ENCODE measurements at places on chromosomes 7 and 10. TPM values are rescaled to one million over a fixed set of nuclear protein-coding genes. Genes with fewer than 3 reads are reported as not detected.

PRKCQ gene
- total RNA-seq = 1.3 TPM

UPK3BL1 gene
- 21.9 TPM for total RNA-seq

KNDC1 gene
- total RNA-seq = 7.4 TPM

IGFBP1 gene
- total RNA-seq = not detected

ERVW-1 gene
- total RNA-seq = not detected

DNTT gene
- not detected for total RNA-seq

MSMB gene
- not detected for total RNA-seq

TRIM74 gene
- 2.9 TPM for total RNA-seq

ANKRD2 gene
- not detected for total RNA-seq

IQCE gene
- 12.0 TPM for total RNA-seq

GIMAP4 gene
- total RNA-seq = not detected

LRMDA gene
- 2.1 TPM for total RNA-seq

TBXAS1 gene
- not detected for total RNA-seq

CTAGE15 gene
- total RNA-seq = not detected

PDE6C gene
- total RNA-seq = not detected

ATP5F1C gene
- 229 TPM for total RNA-seq

INHBA gene
- total RNA-seq = not detected

AGBL3 gene
- total RNA-seq = 2.3 TPM

ABCB8 gene
- total RNA-seq = 57.1 TPM

AZGP1 gene
- 0.44 TPM for total RNA-seq

ADGRA1 gene
- total RNA-seq = 9.1 TPM

EIF4H gene
- 234 TPM for total RNA-seq

FAM180A gene
- not detected for total RNA-seq

AKR1C2 gene
- total RNA-seq = 3.8 TPM

TMEM273 gene
- total RNA-seq = 0.39 TPM
